ENCODE measurements at places on chromosomes 6 and 20.

DNA sequence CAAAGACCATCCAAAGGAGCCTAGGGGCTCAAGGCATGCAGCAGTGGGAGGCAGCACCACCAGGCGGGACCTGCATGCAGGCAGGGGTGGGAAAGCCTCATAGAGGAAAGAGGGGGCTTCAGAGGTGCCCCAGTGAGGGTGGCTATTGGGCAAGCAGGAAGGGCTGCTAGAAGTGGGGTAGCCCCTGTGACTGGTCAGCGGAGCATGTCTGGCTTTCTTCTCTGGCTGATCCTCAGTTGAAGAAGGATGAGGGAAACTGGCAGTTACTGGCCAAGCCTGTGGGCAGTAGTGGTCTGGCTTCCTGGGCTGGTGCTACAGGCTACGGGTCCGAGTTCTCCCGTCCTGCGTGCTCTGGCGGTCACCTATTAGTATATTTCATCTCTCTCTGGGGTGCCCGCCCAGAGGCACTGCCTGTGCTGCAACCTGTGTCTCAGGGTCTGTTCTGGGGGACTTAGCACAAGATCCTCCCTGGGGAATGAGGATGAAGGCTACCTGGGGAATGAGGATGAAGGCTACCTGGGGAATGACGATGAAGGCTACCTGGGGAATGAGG is 35.9 kb upstream of the CST7 start:
- DNase-seq, result no peak

DNA sequence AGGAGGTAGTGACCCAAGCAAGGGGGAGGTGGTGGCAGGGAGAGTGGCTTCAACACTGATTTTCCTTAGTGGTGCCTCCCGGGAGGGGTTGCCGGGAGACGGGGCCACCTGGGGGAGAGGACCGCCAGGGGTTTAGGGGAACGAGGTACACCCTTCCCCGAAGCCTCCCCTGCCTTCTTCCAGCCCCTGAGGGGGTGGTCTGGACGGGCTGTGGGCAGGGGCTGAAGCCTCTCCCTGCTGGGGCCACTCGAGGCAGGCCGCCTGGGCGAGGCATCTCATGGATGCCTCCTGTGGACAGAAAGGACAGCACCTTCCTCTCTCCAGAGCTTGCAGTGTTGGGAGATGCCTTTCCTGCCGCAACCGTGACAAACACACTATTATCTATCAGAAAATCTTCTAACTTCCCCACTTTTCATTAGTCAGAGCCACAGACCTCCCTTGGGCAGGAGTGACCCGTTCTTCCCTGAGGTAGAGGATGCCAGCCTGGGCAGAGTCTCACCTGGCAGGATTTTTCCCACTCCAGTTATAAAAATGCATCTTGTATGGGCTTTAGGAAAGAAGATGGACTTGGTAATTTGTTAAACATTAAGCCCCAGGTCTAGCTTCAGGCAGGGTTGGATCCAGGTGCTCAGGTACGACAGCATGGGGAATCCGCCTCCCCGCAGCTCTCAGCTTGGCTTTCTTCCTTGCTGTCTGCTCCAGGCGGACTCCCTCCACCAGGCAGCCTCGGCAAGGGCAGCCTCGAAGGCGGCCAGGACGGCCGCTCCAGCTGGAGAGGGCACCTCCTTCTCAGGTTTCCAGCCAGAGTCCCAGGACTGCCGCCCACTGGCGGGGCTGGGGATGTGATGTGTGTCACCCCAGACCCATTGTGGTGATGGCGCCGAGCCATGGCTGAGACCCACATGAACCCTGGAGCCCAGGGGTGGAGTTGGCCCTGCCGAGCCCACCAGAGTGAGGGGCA is 11.0 kb downstream of the HRH3 start:
- DNase-seq, result no peak

DNA sequence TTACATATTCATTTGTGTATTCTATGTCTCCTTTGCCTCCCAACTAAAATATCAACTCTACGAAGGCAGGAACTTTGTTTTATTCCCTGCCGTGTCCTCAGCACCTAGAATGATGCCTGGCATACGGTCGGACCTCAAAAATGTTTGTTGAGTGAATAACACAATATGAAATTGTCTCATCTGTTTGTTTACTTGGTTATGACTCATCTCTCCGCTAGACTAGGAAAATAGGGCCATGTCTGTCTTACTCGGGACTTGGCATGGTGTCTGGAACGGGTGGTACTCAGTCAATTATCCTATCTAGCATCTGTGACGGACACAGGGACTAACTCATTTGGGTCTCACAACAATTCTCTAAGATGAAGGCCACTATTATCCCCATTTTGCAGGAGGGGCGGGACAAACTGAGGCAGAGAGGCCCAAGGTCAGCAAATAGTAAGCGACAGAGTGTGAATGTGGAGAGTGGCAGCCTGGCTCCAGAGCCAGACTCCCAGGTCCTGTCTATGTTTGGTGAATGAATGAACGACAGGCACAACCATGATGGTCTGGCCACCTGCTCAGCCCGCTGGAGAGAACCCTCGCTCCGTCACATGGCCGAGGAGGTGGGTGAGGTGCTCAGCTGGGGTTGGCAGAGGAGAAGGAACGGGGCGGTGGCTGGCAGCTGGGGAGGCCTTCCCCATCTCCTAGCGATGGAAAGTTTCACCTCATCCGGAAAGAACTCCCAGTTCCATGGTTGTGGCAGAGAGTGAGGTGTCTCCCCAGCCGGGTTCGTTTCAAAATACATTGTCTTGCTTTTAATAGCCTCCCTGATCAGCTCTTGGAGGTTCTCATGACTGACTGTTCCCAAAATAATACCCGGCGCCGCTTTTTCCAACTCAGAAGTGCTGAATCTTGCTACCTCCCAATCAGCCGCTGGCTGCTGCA is 27.6 kb upstream of the NFATC2 start:
- no peak for DNase-seq

DNA sequence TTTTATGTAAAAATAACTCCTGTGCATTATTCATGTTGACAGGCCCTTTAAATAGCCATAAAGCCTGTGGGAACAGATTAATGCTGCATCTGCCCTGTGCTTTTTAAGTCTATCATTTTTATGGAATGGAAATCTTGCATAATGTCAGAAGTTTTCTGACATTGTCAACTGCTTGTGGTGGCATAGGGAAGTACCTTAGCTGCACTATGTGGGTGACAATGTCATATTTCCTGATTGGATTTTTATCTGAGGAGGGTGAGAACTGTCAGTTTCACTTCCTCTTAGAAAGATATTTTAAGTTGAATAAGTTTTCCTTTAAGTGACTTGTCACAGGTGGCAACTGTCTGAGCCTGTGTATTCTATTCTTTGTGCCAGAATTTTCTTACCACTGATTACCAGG is 267.9 kb downstream of the PLCB1 start:
- no peak for DNase-seq

- no peak for DNase-seq
Measured at GRCh38 chr6:34484391-34484790, 18.5 kb downstream of the PACSIN1 start.

DNA sequence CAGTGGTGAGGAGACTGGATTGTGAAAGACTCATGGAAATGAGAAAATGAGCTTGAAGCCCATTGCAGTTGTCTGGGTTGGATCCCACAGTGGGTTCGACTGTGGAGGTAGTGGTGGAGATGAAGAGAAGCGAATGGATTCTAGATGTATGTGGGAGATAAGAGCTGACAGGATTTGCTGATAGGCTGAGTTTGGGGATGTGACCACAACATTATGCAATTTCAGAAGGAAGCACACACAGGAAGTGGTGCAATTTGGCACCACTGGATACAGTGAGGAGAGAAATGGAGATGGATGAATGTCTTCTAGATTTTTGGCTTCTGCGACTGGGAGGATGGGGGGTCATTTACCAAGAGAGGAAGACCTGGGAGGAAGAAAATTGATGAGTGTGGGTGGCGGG is 64.4 kb upstream of the MAFB start:
- no peak for DNase-seq

DNA sequence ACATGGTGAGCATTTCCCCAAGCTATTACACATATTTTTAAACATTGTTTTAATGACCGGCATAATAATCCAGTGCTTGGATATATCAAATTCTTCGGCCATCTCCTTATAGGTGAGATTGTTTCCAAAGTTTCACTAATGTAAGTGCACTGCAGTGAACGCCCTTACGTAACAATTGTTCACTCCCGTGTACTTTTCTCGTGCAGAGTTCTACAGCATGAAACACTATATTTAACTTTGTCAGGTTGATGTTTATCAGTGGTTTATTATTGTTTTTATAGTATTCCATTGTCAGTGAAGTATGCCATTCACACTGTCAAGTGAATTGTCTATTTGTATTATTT is 3.4 kb upstream of the GZF1 start:
- no peak for DNase-seq

GRCh38 chr20:53706466-53707370 is 113.1 kb upstream of the ZNF217 start:
- no peak for DNase-seq

DNA sequence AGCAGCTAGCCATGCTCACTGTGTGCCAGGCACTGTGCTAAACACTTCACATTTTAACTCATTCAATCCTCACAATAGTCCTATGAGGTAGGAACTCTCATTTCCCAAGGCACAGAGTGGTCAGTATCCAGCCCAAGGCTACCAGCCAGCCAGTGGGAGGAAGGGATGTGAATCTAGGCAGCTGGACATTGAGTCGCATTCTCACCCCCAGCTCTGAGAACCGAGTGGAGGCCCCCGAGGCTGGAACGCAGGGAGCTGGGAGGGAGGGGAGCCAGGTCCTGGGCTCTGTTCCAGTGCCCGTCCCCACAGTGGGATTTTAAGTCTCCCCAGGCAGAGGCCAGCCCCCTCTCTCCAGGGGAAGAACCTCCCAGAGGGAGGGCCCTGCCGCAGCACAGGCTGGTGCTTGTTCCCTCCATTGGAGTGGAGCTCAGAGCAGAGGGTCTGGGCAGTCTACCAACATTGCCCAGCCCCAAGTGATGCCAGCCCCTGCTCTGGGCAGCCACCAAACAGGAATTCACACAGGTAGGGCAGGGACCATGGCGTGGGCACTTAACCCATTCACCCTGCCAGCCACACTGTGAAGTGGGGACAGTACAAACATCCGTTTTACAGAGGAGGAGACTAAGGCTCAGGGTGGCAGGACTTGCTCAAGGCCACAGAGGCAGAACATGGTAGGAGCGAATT is 131.3 kb downstream of the CEBPB start:
- DNase-seq, result no peak

GRCh38 chr6:145309842-145310535 is 425.3 kb downstream of the EPM2A start:
- no peak for DNase-seq

DNA sequence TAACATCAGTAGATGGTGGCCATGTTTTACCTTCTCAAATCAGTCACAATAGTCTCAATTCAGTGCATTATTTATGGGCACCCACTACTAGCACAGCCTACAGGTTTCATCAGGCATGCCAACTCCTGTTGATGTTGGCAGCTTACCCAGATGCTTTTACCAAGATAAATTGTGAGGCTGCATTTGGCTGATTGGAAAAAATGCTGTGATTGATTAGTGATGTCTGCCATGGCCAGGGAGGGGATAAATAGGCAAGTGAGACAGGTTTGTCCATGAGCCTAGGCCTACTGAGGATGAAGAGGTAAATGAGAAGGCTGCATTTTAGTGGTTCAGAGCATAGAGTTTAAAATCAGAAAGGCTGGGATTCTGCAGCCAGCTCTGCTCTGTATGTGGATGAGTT is 227.1 kb downstream of the NFATC2 start:
- no peak for DNase-seq

- DNase-seq, result no peak
Measured at GRCh38 chr6:34147906-34148630, 2.2 kb upstream of the GRM4 start.

- DNase-seq, result no peak
Measured at GRCh38 chr20:48310305-48310704, 517.5 kb downstream of the PREX1 start.

GRCh38 chr6:134520181-134521115 is 202.5 kb upstream of the SGK1 start:
- DNase-seq, result no peak

- no peak for DNase-seq
Measured at GRCh38 chr6:53532061-53532797, 12.7 kb downstream of the GCLC start.

GRCh38 chr6:135269481-135269891 is 88.4 kb downstream of the MYB start:
- no peak for DNase-seq

GRCh38 chr6:84263557-84263956 is 36.1 kb upstream of the CEP162 start:
- DNase-seq, result no peak

GRCh38 chr20:16477632-16478031 is 95.6 kb downstream of the KIF16B start:
- DNase-seq, result no peak

- no peak for DNase-seq
Measured at GRCh38 chr6:97668716-97669115, 385.7 kb upstream of the MMS22L start.

DNA sequence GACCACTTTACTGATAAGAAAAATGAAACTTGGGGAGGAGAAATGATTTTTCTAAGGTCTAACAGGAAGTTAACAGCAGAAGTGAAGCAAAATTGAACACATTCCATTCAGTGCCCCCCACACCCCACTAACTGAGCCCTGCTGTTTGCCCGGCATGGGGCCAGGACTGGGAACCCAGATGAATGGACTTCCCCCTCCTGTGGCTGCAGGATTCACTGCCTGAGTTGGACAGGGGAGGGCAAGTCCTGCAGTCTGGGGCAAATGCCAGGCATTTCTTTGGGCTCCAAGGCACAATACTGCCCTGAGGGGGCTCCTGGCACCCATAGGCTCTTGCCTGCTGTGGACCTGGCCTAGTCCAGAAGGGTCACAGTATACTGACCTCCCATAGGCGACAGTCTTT is 28.3 kb downstream of the FYN start:
- DNase-seq, result no peak
